Cardiac muscle cell (in vitro differentiated cells and primary cell): ENCODE measurements at places on chromosomes 2 and 18. TPM values are rescaled to one million over a fixed set of nuclear protein-coding genes. Genes with fewer than 3 reads are reported as not detected.

DNA sequence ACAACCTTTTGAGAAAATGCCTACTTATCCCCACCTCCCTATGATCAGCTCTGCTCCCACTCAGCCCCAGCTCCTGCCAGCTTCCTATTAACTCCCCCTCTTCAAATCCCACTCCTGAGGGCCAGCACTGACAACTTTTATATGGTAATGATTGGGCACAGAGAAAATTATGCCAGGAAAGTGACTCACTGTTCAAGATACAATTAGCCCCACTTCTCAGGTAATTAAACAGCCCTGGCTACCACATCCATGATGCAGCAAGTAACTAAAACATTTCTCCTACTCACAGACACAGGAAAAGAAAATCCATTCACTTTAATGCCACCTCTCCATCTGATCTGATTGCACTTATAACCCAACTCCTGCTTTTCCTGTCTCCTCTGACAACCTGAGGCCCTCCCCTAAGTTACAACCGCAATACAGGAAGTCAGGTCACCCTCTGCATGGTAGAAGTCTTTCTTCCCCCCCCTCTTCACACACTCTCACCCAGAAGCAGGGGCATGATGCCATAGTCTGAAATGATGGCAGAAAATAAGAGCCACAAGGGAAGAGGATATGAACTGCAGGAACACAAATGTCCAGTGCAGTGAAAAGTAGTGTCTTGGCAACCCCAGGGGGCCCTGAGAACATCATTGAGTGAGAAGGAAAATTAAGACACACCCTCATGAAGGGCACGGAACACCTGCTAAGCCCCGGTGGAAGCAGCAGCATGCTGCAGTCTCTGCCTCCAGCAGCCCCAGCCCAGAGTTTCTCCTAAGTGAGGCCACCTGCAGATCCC, 54.4 kb downstream of the STK39 start:
- no peak overlapping the region for H3K4me3 ChIP-seq
- H3K27me3 ChIP-seq, result no peaks in the 10 kb centered on the region
- no peaks in the 10 kb centered on the region for H3K36me3 ChIP-seq
- no peak for DNase-seq
- peak overlapping the region; percentile 19 for H3K27ac ChIP-seq
- peaks cover 47% of the 10 kb centered on the region for H3K4me1 ChIP-seq

Gene RPE
- polyA plus RNA-seq, result 35.7 and 39.3 TPM in 2 replicates

Gene LONRF2
- 0.36 and 1.3 TPM in 2 replicates for polyA plus RNA-seq

Gene NIF3L1
- 37.6 and 43.0 TPM in 2 replicates for polyA plus RNA-seq

- no peak overlapping the region for H3K27ac ChIP-seq
- H3K4me1 ChIP-seq, result peaks cover 22% of the 10 kb centered on the region
- H3K4me3 ChIP-seq, result no peak overlapping the region
- no peaks in the 10 kb centered on the region for H3K27me3 ChIP-seq
Measured at GRCh38 chr2:47194410-47194809, 39.3 kb upstream of the STPG4 start.

- H3K27ac ChIP-seq, result no peak overlapping the region
- no peak overlapping the region for H3K4me3 ChIP-seq
- H3K4me1 ChIP-seq, result no peaks in the 10 kb centered on the region
- no peaks in the 10 kb centered on the region for H3K27me3 ChIP-seq
Measured at GRCh38 chr18:72325307-72325706, 218.8 kb downstream of the CBLN2 start.

Gene KLHL41
- polyA plus RNA-seq, result 12.3 and 14.7 TPM in 2 replicates

GRCh38 chr2:203730076-203730729, 23.8 kb downstream of the CD28 start:
- no peak overlapping the region for H3K27ac ChIP-seq
- H3K27me3 ChIP-seq, result no peaks in the 10 kb centered on the region
- H3K4me1 ChIP-seq, result peaks cover 8% of the 10 kb centered on the region
- DNase-seq, result no peak
- H3K4me3 ChIP-seq, result no peak overlapping the region

Gene DSG3
- polyA plus RNA-seq, result 0.02 TPM in 1 of 2 replicates, not detected in the other

DNA sequence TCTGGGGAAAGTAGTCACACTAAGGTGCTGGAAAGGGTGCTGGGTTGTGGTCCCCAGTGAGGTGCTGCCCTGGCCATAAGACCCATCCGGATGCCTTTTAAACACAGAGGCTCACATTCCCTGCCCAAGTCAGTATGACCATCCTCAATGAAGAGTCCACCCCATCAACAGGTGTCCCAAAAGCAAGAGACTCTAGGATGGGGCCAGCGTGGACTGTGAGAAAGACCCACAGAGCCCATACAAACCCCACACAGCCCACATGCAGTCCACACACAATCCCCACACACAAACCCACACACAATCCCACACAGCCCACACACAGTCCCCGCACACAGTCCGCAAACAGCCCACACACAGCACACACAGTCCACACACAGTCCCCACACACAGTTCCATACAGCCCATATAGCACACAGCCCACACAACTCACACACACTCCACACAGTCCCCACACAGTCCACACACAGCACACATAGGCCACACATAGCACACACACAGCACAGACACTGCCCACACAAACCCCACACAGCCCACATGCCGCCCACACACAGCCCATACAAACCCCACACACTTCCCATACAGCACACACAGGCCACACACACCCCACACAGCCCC, 241.4 kb upstream of the SALL3 start:
- no peaks in the 10 kb centered on the region for H3K36me3 ChIP-seq
- no peak overlapping the region for H3K27ac ChIP-seq
- no peak for DNase-seq
- H3K4me3 ChIP-seq, result no peak overlapping the region
- H3K4me1 ChIP-seq, result peaks cover 5% of the 10 kb centered on the region
- H3K27me3 ChIP-seq, result no peaks in the 10 kb centered on the region

DNA sequence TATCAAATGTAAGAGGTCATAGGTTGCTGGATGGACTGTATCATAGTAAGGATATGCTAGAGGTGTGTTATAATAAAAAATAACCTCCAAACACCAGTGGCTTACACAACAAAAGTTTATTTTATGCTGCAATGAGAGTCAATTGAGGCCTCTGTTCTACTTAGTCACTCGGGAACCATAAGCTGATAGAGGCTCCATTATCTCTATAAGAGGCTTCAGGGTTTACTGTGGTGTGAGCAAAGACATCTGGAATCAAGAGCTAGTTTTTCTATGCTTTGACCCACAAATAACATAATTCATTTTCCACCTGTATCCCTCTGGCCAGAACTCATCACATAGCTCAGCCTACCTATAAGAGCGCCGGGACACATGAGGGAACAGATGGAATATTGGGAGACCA, 47.5 kb upstream of the NEMP2 start:
- H3K36me3 ChIP-seq, result no peaks in the 10 kb centered on the region
- H3K4me1 ChIP-seq, result peaks cover 37% of the 10 kb centered on the region
- no peak for DNase-seq
- H3K27me3 ChIP-seq, result no peaks in the 10 kb centered on the region
- H3K4me3 ChIP-seq, result no peak overlapping the region
- H3K27ac ChIP-seq, result no peak overlapping the region

DNA sequence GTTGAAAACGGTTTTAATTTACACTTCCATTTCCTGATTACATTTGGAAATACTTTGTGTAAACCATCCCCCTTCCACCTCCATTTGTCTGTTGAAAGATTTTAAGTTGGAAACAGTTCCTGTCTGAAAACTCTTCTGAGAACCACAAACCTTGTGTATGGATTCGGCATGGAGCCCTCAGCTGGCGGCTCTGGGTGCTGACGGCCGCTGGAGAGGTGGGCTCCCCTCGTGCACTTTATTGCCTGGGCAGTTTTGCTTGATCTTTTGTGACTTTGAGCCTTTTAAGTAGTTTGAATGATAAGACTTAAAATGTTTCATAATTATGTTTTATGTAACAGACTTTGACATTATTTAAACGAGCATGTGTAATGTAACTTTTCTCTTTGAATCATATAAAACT, 11.1 kb downstream of the KLF11 start:
- no peaks in the 10 kb centered on the region for H3K27me3 ChIP-seq
- H3K27ac ChIP-seq, result no peak overlapping the region
- H3K4me3 ChIP-seq, result no peak overlapping the region

Gene UGT1A10
- not detected in 2 replicates for polyA plus RNA-seq

- peak; percentile 87 for DNase-seq
- no peaks in the 10 kb centered on the region for H3K27me3 ChIP-seq
- H3K27ac ChIP-seq, result no peak overlapping the region
- no peaks in the 10 kb centered on the region for H3K4me1 ChIP-seq
- no peaks in the 10 kb centered on the region for H3K36me3 ChIP-seq
- H3K4me3 ChIP-seq, result no peak overlapping the region
Measured at GRCh38 chr2:20093263-20094141, 42.1 kb upstream of the LAPTM4A start.

DNA sequence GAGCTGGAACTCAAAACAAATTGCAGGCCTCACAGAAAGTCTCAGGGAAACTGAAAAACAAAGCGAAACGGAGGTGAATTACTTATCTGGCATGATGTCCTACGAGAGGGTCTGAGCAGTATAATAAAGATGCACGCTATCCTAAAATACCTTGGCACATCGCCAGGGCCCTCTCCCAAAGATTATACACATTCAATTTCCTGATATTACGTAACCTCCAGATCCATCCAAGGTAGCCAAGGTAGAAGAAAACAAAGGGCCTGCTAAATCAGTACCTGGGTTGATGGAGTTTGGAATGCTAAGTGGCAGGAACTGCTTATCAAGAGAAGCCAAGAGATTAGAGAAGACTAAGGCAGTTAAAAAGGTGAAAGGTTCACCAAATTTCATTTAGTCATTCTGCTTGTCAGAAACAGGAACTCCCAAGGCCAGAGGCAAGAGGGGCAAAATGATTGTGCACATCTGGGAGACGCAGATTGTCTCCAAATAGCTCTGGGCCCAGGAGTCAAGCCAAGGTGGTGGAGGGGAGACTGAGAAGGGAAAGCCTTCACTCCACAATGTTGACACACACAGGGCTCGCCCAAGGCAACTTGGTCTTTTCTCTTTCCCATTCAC, 236.8 kb upstream of the ATP5MC3 start:
- H3K4me1 ChIP-seq, result peaks cover 13% of the 10 kb centered on the region
- no peak for DNase-seq
- H3K27ac ChIP-seq, result peak overlapping the region; percentile 52
- no peak overlapping the region for H3K4me3 ChIP-seq

DNA sequence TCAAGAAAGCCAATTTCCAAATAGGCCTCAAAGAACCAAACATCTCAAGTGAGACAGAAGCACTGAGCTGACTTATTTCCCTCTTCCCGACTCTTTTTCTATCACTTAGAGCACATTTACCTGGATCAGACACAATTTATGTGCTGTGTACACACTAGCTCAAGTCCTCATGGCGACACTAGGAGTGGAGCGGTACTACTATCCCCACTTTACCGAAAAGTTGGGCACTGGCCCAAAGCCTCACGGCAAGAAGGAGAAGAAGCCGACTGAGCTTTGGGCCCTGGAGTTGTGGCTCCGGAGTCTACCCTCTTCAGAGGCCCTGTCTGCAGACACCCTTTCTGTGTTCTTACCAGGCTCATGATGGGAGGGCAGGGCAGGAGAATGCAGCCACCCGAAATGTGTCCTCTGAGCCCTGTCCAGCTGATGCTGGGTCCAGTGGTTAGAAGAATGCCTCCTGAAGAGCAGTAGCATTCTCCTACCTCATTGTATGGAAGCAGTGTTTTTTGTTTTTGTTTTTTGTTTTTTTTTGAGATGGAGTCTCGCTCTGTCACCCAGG, 91.7 kb upstream of the CNGA3 start:
- H3K27ac ChIP-seq, result no peak overlapping the region
- no peak for DNase-seq
- H3K36me3 ChIP-seq, result no peaks in the 10 kb centered on the region
- H3K4me1 ChIP-seq, result no peaks in the 10 kb centered on the region
- no peak overlapping the region for H3K4me3 ChIP-seq

DNA sequence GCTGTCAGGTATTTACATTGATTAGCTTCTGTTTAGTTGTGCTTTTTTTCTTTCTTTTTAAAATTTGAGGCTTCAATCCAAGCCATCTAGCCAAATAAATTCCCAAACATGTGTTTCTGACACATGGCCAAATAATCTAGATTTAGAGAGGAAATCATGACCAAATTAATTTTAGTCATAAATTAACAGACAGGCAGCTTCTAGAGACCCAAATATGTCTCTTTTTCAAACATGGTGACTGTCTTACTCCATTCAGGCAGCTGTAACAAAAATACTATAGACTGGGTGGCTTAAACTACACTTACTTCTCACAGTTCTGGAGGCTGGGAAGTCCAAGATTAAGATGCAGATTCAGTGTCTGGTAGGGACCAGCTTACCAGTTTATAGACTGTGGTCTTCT, 23.2 kb upstream of the NAB1 start:
- H3K4me3 ChIP-seq, result no peak overlapping the region
- no peaks in the 10 kb centered on the region for H3K36me3 ChIP-seq
- H3K4me1 ChIP-seq, result no peaks in the 10 kb centered on the region

Gene EFR3B
- 8.5 and 9.0 TPM in 2 replicates for polyA plus RNA-seq

Gene GRB14
- polyA plus RNA-seq, result 10.9 and 12.9 TPM in 2 replicates

Gene MGAT4A
- 5.8 and 7.4 TPM in 2 replicates for polyA plus RNA-seq

- H3K27ac ChIP-seq, result no peak overlapping the region
- no peaks in the 10 kb centered on the region for H3K36me3 ChIP-seq
- no peak overlapping the region for H3K4me3 ChIP-seq
- H3K4me1 ChIP-seq, result no peaks in the 10 kb centered on the region
- H3K27me3 ChIP-seq, result peaks cover 13% of the 10 kb centered on the region
Measured at GRCh38 chr18:26908906-26909305, 43.4 kb upstream of the AQP4 start.

Gene DAW1
- polyA plus RNA-seq, result 0.59 TPM in 1 of 2 replicates, not detected in the other

DNA sequence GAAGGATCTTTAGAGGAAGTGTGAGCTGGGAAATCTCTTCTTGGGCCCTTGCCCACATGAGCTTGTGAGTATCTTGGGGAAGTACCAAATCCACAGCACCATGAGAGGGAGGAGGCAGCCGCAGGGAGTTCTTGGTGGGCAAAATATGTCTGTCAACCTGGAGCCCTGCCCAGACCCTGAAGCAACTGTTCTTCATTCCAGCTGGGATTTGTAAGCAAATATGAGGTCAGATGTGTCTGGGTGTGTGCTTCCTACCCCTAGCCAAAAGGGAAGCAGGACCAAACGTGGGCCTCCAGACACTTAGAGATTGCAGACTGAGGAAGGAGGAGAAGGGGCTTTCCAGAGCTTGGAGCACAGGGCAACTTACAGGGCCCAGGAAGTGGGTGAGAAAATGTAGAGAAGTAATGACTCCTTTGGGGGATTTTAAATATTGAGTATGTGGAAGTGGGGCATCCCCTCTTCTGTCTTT, 41.9 kb downstream of the TMEM247 start:
- no peaks in the 10 kb centered on the region for H3K4me1 ChIP-seq
- H3K36me3 ChIP-seq, result no peaks in the 10 kb centered on the region
- no peaks in the 10 kb centered on the region for H3K27me3 ChIP-seq
- no peak overlapping the region for H3K4me3 ChIP-seq
- peak; percentile 96 for DNase-seq

- no peak for DNase-seq
- no peaks in the 10 kb centered on the region for H3K27me3 ChIP-seq
- no peak overlapping the region for H3K27ac ChIP-seq
- H3K4me3 ChIP-seq, result no peak overlapping the region
- H3K4me1 ChIP-seq, result no peaks in the 10 kb centered on the region
- no peaks in the 10 kb centered on the region for H3K36me3 ChIP-seq
Measured at GRCh38 chr2:198710562-198710961, 747.2 kb downstream of the SATB2 start.

Gene NYAP2
- not detected in 2 replicates for polyA plus RNA-seq

- H3K27ac ChIP-seq, result no peak overlapping the region
- H3K27me3 ChIP-seq, result no peaks in the 10 kb centered on the region
- H3K4me1 ChIP-seq, result no peaks in the 10 kb centered on the region
- no peak for DNase-seq
- H3K4me3 ChIP-seq, result no peak overlapping the region
Measured at GRCh38 chr2:187527262-187527661, 27.0 kb downstream of the TFPI start.
